ENCODE measurements at places on chromosomes 11 and 22. TPM values are rescaled to one million over a fixed set of nuclear protein-coding genes. Genes with fewer than 3 reads are reported as not detected.

- DNase-seq: no peak
Observed at GRCh38 chr22:43887391-43887790, 4.4 kb downstream of the PNPLA5 start.

The RNF121 gene
- 65.8 TPM for total RNA-seq

- DNase-seq: peak; percentile 46
Observed at GRCh38 chr11:102577182-102577581, 46.6 kb upstream of the MMP7 start.

The PKDREJ gene
- total RNA-seq: not detected

The DEUP1 gene
- not detected for total RNA-seq

The OR10W1 gene
- total RNA-seq: not detected

DNA sequence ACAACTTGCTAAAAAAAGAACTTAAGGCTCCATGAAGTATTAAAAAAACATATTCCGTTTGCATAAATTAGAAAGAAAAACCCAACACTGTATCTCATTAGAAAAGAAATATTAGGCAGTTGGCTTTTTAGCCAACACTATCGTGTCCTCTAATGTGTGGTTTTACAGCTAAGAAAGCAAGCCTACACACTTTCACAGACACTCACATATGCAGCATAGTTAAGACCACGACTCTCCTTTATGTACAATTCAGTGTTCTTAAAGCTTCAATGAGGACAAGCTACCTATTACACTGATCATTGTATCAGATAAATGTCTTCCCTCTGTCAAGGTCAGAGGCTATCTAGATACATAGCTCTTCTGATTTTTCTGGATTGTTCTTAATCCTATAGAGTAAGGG, 80.1 kb downstream of the PICALM start:
- DNase-seq: no peak

The BAD gene
- 30.3 TPM for total RNA-seq
